Right atrium auricular region (tissue), 2 donors: ENCODE measurements at places on chromosomes 6 and 20.

GRCh38 chr20:52078289-52078688 lies 113.3 kb downstream of the ZFP64 start:
- DNase-seq = no peak

- no peak for DNase-seq
Measured at GRCh38 chr20:37598100-37598543, 70.4 kb upstream of the BLCAP start.

DNA sequence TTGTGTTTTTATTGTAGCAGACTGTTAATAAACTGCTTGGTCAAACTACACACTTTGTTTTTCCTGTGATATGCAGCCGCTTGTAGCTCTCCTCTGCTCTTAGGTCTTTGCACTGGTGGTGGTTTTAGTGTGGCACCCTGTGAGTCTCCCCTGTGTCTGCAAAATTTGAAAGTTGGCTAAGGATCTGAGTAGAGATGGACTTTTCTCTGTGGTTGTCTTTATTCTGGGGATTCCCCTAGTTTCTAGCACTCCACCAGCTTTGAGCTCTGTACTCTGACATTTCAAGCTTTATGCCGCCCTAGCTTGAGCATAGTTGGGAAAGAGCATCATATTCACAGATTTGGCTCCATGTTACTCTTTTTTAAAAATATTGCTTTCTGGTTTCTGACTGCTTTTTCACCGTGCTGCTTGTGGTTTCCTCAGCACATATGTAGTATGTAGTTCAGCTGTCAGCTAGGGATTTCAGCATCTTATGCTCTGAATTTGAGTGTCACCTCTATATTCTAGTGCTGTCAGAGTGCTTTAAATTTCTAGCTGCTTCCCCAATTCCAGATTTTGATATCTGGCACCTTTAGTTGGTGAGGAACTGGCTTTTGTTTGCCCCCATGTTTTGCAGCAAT lies 25.4 kb downstream of the CDYL start:
- DNase-seq = no peak

GRCh38 chr6:170037541-170038250 lies 253.2 kb downstream of the DLL1 start:
- no peak for DNase-seq

DNA sequence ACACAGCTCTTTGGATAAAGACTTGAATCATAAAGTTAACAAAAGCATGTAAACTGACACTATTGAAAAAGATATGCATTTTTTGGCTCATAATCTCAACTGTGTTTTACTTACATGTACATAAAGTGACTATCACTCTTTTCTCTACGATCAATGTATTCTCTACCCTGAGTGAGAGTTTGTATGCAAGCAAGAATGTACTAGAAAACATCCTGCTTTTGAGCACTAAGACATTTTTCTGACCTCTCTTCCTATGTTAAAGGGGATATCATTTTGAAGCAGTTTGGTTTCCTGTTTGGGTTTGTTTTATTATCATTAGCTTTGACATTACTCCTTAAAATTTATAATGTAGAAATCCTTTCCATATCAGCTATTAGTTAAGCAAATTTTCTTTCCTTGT lies 910.8 kb downstream of the C6orf118 start:
- DNase-seq = no peak

DNA sequence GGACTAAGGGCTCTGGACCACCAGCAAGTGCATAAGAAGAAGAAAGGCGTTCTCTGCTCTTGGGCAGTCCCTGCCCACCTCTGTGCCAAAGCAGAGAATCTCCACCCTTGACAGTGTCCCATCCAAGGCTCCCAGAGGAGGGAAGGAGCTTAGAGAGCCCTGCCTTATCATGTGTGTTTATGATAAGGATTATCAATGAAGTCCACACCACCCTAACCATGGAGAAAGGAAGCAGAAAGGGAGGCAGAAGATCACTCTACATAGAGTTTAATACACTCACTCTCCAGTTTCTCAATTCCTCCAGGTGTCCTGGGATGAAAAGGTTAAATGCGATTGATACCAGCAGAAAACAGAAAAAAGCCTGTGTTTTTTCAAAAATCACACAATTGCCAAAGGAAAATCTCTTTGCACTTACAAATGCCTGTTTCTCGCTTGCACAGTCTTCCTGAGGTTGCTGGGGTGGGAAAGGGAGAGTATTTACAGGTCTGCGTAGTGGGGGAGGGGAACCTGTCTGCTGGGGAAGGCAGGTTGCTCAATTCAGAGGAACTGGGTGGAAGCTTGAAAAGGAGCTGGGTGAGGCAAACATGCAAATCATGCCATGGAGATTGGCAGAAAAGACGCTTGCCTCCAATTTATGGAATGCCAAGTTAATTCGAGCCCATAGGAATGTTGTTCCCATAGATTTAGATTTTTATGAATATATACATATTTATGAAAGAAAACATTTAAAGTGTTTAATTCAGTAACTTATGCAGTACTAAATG lies 104.0 kb downstream of the EYA2 start:
- DNase-seq = no peak

GRCh38 chr6:82603871-82604270 lies 240.3 kb downstream of the TPBG start:
- no peak for DNase-seq

GRCh38 chr6:79042799-79043126 lies 35.3 kb downstream of the PHIP start:
- no peak for DNase-seq

DNA sequence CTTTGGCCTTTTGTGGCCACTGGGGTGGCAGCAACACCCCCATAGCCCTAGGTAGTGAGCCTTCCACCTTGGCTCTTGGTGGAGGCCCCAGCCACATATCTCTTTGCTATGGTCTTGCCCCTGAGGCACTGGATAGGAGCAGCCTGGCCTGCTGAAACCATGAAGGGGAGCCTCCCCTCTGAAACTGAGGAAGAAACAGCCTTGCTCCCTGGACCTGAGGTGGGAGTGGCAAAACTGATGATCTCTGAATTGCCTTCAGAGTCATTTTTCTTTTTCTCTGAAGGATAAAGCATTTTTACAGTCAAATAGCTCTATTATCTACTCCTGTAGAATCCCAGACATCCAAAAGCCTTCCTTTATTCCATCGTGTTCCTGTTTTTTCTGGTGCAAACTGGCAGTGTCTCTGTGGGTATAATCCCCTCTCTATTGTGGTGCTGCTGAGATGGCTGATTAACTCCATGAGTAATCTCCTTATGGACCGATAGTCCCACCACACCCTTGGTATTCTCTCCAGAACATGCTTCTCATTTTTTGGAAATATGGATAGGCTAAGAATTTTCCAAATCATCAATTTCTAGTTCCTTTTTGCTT lies 22.0 kb upstream of the PRSS35 start:
- DNase-seq = no peak

- no peak for DNase-seq
Measured at GRCh38 chr6:89965441-89966227, 71.4 kb downstream of the GJA10 start.

DNA sequence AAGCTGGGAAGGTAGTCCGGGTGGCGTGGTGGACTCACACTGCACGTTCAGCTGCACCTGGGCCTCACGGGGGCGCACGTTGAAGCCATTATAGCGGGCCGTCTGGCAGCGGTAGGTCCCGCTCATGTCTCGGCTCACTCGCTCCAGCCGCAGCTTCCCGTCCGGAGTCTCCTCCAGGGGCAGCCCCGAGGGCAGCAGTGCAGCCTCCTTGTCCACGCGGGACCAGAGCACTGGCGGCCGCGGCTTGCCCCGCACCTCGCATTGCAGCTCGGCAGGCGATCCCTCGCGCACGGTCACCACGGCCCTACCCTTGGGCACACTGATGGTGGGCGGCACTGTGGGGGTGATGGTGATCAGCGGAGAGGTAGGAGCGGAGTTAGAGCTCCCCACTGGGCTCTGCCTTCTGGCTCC lies 47.6 kb downstream of the MDGA1 start:
- no peak for DNase-seq

GRCh38 chr6:4435981-4436445 lies 300.6 kb upstream of the ECI2 start:
- DNase-seq = no peak

DNA sequence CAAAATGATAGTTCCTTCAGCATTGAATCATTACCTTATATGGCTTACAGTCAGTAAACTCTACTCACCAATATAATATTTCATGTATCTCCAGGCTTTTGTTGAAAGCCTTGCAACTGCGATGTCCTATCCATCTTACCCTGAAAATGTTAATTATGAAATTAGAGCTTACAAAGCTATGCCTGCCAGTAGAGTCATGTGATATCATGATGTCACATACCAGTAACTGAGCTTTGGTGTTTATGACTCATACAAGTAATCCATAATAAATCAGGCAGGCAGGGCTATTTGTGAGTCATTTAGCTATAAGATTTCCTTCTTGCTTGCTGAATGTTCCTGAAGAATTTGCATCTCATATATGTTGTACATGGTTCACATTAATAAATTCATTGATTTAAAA lies 44.9 kb upstream of the FAM83B start:
- no peak for DNase-seq

GRCh38 chr6:143549949-143550268 lies 38.4 kb upstream of the FUCA2 start:
- DNase-seq = no peak

GRCh38 chr6:8589941-8590729 lies 154.8 kb upstream of the SLC35B3 start:
- no peak for DNase-seq

DNA sequence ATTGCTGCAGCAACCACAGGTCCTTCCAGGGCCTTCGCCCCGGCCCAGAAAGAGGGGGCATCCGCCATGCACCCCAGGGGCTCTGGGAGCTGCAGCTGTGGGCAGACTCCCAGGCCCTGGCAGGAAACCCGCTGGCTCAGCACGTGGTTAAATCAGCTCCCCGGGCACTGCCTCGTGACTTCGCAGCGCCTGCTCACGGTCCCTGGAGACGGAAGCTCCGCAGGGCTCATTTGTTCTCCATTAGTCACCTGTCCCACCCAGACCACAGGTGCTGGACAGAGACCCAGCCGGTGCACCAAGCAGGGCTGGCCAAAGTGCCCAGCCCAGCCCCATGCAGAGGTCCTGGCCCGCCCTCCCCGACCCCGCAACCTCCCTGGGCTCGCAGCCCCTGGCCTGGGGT lies 14.7 kb downstream of the KCNQ2 start:
- DNase-seq = no peak

- DNase-seq = peak; percentile 69
Measured at GRCh38 chr6:136967876-136968752, 46.0 kb downstream of the SLC35D3 start.

DNA sequence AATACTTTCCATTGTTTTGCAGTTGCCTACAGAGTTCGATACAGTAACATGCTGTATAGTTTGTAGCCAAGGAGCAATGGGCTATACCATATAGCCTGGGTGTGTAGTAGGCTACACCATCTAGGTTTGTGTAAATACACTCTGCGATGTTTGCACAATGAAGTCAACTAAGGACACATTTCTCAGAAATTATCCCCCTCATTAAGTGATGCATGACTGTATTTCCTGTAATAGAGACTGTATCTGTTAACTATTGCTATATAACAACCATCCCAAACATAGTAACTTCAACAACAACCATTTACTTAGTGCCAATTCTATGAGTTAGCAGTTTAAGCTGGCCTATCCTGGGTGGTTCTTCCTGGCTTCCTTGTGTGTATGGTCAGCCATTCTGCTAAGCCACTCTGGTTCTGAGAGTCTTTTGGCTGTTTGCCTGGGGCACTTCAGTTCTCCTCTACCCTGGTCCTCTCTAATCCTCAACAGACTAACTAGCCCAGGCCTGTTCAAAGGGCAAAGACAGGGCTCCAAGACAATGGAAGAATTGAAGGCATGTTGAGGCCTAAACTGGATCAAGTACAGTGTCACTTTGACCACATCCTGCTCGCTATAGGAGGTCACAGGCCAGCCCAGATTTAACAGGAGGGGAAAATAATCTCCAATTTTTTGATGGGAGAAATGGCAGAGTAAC lies 124.0 kb downstream of the PLCB1 start:
- DNase-seq = no peak

- DNase-seq = no peak
Measured at GRCh38 chr6:78967191-78967590, 99.8 kb downstream of the IRAK1BP1 start.

GRCh38 chr6:159487636-159488035 lies 205.4 kb downstream of the SOD2 start:
- DNase-seq = no peak

GRCh38 chr6:159376516-159377158 lies 207.4 kb downstream of the FNDC1 start:
- no peak for DNase-seq

GRCh38 chr6:148830614-148831013 lies 83.8 kb downstream of the UST start:
- DNase-seq = no peak

DNA sequence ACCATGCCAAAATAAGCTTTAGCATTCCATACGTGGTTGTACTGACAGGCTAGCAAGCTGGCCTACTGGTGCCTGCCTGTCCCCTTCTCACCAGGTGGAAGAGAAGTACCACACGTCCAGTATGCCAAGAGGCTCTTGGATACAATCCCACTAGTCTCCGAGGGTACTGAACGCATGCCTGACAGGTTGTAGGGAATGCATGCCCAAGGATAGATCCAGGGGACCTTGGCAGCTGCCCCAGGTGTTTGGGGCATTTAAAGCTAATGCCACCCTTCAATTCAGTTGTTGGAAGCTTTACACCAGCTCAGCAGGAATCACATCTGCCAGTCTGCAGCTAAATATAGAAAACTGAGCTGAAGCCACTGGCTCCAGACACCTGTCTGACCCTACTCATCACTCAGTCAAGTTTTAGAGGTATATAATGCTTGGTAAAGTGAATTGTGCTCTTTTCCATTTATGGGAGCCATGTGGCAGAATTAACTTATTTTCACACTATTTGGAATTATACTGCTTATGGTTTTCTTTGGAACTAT lies 4.9 kb downstream of the TUBB2B start:
- DNase-seq = peak; percentile 30

- DNase-seq = no peak
Measured at GRCh38 chr6:44917430-44917829, 410.7 kb upstream of the RUNX2 start.

GRCh38 chr6:56347526-56347925 lies 100.1 kb upstream of the COL21A1 start:
- DNase-seq = no peak
